ENCODE measurements at places on chromosomes 13 and 19. TPM values are rescaled to one million over a fixed set of nuclear protein-coding genes. Genes with fewer than 3 reads are reported as not detected.
A peak's percentile ranks its signal among the peaks of the same experiment; 100 is the strongest.

DNA sequence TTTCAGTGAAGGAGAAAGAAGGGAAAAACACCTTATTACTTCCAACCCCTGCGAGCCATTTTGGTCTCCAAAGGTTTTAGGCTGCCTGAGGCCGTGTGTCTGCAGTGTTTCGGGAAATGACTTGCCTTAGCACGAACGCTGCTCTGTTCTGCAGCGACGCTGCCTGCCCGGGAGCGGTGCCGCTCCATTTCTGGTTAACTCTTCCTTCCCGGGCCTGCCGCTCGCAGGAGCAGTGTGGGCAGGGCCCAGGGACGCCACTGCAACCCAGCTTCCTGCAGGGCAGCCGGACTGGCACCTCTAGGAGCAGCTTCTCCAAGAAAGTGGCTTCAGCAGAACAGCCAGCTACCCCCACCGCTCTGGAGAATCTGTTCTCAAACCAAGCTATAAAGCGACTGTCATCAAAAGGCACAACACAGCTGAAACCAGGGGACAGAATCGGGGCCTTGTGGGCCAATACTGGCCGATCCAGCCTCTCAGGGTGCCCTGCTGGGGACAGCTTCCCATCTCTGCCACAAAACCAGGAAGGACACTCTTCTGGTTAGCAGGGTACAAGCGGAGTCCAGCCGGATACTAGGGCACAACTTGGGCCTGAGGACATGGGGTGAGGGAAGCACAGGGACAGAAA is 72.2 kb downstream of the KCTD15 start:
- H3K27me3 ChIP-seq: no peaks in the 10 kb centered on the region
- no peaks in the 10 kb centered on the region for H3K36me3 ChIP-seq
- H3K27ac ChIP-seq: peak overlapping the region; percentile 58
- H3K4me1 ChIP-seq: peaks cover 31% of the 10 kb centered on the region
- H3K4me3 ChIP-seq: peak overlapping the region; percentile 26
- DNase-seq: no peak

DNA sequence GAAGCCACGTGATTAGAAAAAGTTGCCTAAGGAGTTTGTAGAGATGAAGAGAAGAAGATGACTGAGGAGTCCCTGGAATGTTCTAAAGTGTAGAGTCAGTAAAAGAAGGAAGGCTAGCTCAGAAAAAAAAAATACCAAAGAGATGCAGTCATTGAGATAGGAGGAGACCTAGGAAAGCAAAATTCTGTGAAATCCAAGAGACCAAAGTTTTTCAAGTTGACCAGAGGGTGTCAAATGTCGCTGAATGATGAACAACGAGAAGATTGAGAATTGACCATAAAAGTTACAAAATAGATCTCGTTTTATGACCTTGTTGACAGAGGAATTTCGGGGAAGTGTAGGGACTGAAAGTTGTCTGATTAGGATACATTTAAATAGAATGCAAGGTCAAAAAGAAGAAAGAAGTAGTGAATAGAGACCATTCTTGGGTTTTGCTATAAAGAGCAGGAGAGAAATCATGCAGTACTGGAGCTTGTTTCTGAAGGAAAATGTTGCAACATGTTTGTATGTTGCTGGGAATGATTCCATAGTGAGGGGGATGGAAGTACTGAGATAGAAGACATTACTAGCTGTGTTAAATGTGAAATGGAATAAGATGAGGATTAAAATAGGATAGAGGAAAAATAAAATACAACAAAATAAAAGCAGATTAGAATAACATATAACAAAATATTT is 30.2 kb upstream of the HTR2A start:
- no peak overlapping the region for H3K4me3 ChIP-seq
- H3K27me3 ChIP-seq: no peaks in the 10 kb centered on the region
- H3K4me1 ChIP-seq: no peaks in the 10 kb centered on the region
- H3K27ac ChIP-seq: no peak overlapping the region

DNA sequence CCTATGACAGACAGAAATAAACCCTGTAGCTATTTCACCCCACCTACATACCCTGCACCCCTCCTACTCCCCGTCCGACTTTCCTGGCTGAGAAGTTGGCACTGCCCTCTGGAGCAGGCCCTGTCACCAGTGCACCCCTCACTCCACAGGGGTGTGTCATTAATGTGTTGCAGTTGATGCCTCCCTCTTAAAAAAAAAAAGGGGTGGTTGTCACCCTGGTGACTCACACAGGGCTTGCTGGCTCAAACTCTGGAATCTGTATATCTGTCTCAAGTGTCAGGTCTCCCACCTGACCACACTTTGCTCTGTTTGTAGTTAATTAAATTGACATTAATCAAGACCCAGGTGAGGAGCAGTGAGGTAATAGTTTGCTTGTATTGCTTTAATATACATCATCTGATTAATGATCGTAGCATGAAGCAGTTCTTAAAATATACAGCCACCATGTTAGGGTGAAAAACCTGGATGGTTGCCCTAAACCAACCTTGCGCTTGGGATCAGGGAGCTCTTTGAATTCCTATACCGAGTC is 2.0 kb upstream of the GATAD2A start:
- DNase-seq: no peak
- peaks cover 60% of the 10 kb centered on the region for H3K4me1 ChIP-seq
- H3K27me3 ChIP-seq: no peaks in the 10 kb centered on the region

DNA sequence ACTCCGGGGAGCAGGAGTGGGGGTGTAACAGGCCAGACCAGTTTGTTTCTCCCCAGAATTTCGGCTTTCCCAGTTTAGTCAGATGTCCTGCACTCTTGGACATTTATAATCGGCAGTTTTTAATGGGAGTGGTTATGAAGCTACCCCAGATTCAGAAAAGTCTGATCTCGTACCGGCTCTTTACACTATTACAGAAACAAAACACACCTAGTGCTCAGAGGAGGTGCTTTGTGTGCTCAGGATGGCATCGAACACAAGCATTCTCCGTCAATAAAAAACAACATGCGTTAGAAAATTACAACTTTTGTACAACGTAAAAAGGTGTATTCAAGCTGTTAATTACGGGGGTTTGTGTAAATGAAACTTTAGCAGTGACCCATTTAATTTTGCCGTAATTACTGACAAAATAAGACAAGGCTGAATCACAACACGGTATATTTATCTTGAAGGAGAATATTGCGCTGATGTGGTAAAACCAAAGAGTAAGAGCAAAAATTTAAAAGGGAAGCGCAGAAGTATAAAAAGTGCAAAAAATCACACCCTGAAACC is 6.6 kb upstream of the SOX1 start:
- no peak overlapping the region for H3K27ac ChIP-seq
- no peaks in the 10 kb centered on the region for H3K36me3 ChIP-seq
- no peak overlapping the region for H3K4me3 ChIP-seq
- peaks cover 39% of the 10 kb centered on the region for H3K4me1 ChIP-seq
- no peak for DNase-seq
- peaks cover 100% of the 10 kb centered on the region for H3K27me3 ChIP-seq

GRCh38 chr19:15124572-15125231 is 17.5 kb downstream of the SYDE1 start:
- peak overlapping the region; percentile 93 for H3K27ac ChIP-seq
- no peak for DNase-seq
- no peaks in the 10 kb centered on the region for H3K27me3 ChIP-seq
- peaks cover 32% of the 10 kb centered on the region for H3K36me3 ChIP-seq
- peaks cover 37% of the 10 kb centered on the region for H3K4me1 ChIP-seq

DNA sequence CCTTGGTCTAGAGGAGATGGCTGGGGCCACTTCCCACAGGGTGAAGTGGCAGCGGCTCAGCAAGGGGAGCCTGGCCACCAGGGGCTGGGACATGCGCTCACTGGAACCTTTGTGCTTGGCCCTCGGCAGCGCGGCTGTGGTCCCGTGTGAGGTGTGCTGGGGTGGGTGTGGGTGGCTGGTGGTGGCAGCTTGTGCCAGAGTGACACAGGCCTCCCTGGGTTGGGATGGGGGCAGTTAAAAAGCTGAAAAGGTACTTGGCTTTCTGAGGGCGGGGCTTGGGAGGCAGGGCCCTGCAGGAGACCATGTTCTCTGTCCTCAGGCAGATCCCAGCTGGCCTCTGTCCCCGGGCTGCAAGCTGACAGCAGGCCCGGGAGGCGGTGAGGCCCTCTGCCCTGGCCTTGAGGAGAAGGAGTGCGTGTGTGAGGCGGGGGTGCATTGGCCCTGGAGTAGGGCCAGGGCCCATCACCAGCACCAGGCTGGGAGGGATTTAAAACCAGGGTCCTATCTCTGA is 17.3 kb downstream of the MPND start:
- no peak for DNase-seq
- H3K27ac ChIP-seq: no peak overlapping the region
- peaks cover 89% of the 10 kb centered on the region for H3K36me3 ChIP-seq
- no peak overlapping the region for H3K4me3 ChIP-seq

DNA sequence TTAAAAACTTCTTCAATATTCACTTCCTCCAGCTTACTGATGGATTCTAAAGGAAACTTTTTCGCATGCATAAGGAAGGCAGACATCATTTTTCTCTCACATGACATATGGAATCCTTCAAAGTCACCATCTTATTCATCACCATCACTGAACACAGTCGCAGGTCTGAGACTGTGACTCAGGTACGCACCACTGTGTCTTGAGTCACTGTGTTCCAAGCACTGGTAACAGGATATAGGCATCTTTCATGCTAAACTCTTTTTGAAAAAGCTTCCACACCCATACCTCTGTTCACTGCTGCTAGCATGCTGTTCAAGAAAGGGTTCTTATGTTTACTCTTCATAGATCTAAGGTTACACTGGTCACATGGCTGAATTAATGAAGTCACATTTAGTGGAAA is 67.0 kb upstream of the SIAH3 start:
- no peak for DNase-seq
- H3K4me1 ChIP-seq: no peaks in the 10 kb centered on the region
- H3K27ac ChIP-seq: no peak overlapping the region
- H3K4me3 ChIP-seq: no peak overlapping the region
- no peaks in the 10 kb centered on the region for H3K36me3 ChIP-seq
- H3K27me3 ChIP-seq: no peaks in the 10 kb centered on the region

DNA sequence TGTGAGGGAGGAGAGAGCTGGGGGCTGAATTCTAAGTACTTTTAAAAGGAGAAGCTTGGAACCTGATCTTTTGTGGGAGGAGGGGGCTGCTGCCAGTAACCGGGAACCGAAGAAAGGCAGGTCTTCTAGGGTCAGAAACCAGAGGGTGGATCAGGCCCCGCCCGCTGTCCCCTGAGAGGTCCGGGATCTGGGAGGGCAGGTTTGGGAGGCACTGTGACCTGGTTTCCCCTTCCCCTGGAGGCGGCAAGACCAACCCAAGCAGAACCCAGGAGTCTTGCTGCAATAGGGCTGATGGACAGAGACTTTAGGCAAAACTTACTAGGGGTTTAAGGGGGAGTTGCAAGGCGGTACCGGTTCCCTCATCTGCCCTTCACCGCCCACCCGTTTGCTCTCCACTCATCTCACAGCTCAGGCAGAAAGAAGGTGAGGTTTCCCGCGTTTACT is 707 bp upstream of the KLK8 start:
- peak overlapping the region; percentile 65 for H3K27ac ChIP-seq
- peak overlapping the region; percentile 35 for H3K4me3 ChIP-seq
- no peak for DNase-seq
- H3K36me3 ChIP-seq: no peaks in the 10 kb centered on the region
- H3K27me3 ChIP-seq: peaks cover 53% of the 10 kb centered on the region

DNA sequence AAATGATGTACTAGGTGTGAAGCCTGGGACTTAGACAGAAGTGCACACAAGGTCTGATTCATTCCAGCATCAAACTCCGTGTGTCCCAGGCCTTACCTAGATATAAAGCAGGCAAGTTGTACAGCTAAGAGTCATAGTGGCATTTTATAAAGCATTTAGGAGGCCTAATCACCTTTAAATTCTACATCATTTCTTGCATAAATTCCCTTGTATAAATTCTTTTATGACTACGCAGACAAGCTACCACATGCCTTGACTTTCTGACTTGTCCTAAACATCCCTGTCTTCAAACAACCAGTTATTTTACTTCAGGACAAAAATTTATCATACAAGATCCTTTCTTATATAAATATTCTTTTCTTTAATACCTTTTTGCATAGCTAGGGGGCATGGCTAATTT is 22.5 kb downstream of the TMEM255B start:
- no peaks in the 10 kb centered on the region for H3K4me1 ChIP-seq
- DNase-seq: no peak

GRCh38 chr13:44298314-44298713 is 75.3 kb upstream of the SERP2 start:
- DNase-seq: no peak
- no peaks in the 10 kb centered on the region for H3K36me3 ChIP-seq
- no peak overlapping the region for H3K27ac ChIP-seq
- peaks cover 28% of the 10 kb centered on the region for H3K4me1 ChIP-seq

GRCh38 chr13:30664689-30665275 is 47.1 kb downstream of the USPL1 start:
- peaks cover 5% of the 10 kb centered on the region for H3K36me3 ChIP-seq
- DNase-seq: no peak
- H3K27me3 ChIP-seq: no peaks in the 10 kb centered on the region
- no peak overlapping the region for H3K4me3 ChIP-seq

DNA sequence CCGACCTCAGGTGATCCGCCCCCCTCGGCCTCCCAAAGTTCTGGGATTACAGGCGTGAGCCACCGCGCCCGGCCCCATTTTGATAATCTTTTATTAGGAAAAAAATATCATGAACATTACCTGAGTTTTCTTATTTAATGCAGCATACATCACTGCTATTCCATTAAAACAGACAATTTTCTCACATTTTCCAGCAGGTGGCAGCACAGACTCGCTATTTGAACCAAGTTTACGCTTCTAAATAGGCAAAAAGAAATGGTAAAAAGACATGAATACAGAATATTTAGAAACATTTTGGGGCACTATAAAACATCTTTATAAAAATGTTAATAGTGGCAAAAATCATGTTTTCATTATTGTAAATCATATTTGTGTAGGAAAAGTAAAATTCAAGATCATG is 903.1 kb downstream of the SLITRK6 start:
- H3K36me3 ChIP-seq: no peaks in the 10 kb centered on the region
- no peaks in the 10 kb centered on the region for H3K27me3 ChIP-seq
- DNase-seq: no peak
- H3K4me3 ChIP-seq: no peak overlapping the region
- no peaks in the 10 kb centered on the region for H3K4me1 ChIP-seq
- no peak overlapping the region for H3K27ac ChIP-seq

Gene ZNF534
- total RNA-seq: not detected

Gene LIM2
- total RNA-seq: not detected

Measured in suprapubic skin (tissue), 4 donors.